CD8-positive, alpha-beta T cell (primary cell): ENCODE measurements at places on chromosomes 12 and 14. TPM values are rescaled to one million over a fixed set of nuclear protein-coding genes. Genes with fewer than 3 reads are reported as not detected.

NOVA1 gene
- not detected for total RNA-seq

SRRM4 gene
- not detected for total RNA-seq

PIP4K2C gene
- 16.4 TPM for total RNA-seq

TAS2R19 gene
- 0.54 TPM for total RNA-seq

TPPP2 gene
- not detected for total RNA-seq

DACT1 gene
- 0.38 TPM for total RNA-seq

ADSS1 gene
- total RNA-seq, result 3.5 TPM

NEDD1 gene
- 27.8 TPM for total RNA-seq

PLCZ1 gene
- total RNA-seq, result not detected

CRIP1 gene
- 115 TPM for total RNA-seq

KRT72 gene
- 5.6 TPM for total RNA-seq

SOS2 gene
- 50.2 TPM for total RNA-seq

TRAF3 gene
- total RNA-seq, result 43.2 TPM

OAS2 gene
- 9.2 TPM for total RNA-seq

CHGA gene
- not detected for total RNA-seq

AGAP2 gene
- 22.2 TPM for total RNA-seq

WDR89 gene
- 13.7 TPM for total RNA-seq

MANSC4 gene
- not detected for total RNA-seq

REM2 gene
- 5.4 TPM for total RNA-seq

NRIP2 gene
- not detected for total RNA-seq

ANO2 gene
- not detected for total RNA-seq

CFAP251 gene
- total RNA-seq, result 0.33 TPM

GLIPR1L2 gene
- total RNA-seq, result not detected

KLHL33 gene
- 0.19 TPM for total RNA-seq

MYH7 gene
- not detected for total RNA-seq

EML5 gene
- total RNA-seq, result 2.5 TPM

IFI27L2 gene
- 16.4 TPM for total RNA-seq

DUSP16 gene
- 27.9 TPM for total RNA-seq

SLC25A21 gene
- not detected for total RNA-seq

ANKRD33 gene
- total RNA-seq, result not detected

PNP gene
- 59.6 TPM for total RNA-seq

ACSS3 gene
- not detected for total RNA-seq

CCDC198 gene
- total RNA-seq, result not detected

C14orf132 gene
- total RNA-seq, result 0.62 TPM

SAMD4A gene
- total RNA-seq, result 1.6 TPM

TAS2R43 gene
- total RNA-seq, result not detected

IKBIP gene
- 1.9 TPM for total RNA-seq

CABP1 gene
- total RNA-seq, result not detected

NEUROD4 gene
- not detected for total RNA-seq

SERPINA3 gene
- total RNA-seq, result not detected

GZMH gene
- 15.9 TPM for total RNA-seq

TAS2R9 gene
- total RNA-seq, result not detected

LBHD2 gene
- not detected for total RNA-seq

MSRB3 gene
- not detected for total RNA-seq

DDHD1 gene
- total RNA-seq, result 40.1 TPM

TMEM117 gene
- total RNA-seq, result 4.0 TPM

SNW1 gene
- 115 TPM for total RNA-seq

GLIPR1L1 gene
- total RNA-seq, result not detected

ITFG2 gene
- 72.8 TPM for total RNA-seq
